T-helper 2 cell treated with Interferon-gamma antibody and Interleukin-4, amounts not matched to agents 5 μg/mL and 100 μg/mL, for 36 hours (primary cell): ENCODE measurements at places on chromosomes 1 and 21.

DNA sequence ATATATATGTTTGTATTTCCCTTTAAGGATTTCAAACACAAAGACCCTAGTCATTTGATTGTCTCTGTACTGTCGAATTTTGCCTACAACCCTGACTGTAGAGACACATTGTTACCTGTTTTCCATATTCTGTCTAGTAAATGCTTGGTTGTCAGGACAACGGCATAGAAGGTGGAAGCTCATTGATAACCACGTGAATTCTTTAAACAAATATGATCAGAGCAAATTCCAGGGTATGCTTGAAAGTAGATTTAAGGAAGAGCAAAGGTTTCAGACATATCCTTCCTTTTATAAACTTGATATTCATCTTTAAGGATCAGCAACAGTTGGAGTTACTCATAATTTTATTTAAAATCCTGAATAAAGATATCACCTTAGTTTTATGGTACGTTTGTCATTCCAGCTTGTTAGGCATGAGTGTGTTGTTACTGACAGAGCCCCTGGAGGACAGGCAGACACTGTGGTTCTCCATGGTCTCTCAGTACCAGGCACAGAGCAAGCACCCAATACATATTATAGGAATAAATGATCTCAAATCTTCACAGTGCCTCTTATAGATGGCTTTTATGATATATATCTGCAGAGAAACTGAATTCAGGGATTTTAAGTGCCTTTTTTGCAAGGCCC, 203.2 kb downstream of the FGGY start:
- no peak for DNase-seq

- DNase-seq, result no peak
These were observed 46.0 kb downstream of the COL24A1 start for GRCh38 chr1:86110451-86111129.

DNA sequence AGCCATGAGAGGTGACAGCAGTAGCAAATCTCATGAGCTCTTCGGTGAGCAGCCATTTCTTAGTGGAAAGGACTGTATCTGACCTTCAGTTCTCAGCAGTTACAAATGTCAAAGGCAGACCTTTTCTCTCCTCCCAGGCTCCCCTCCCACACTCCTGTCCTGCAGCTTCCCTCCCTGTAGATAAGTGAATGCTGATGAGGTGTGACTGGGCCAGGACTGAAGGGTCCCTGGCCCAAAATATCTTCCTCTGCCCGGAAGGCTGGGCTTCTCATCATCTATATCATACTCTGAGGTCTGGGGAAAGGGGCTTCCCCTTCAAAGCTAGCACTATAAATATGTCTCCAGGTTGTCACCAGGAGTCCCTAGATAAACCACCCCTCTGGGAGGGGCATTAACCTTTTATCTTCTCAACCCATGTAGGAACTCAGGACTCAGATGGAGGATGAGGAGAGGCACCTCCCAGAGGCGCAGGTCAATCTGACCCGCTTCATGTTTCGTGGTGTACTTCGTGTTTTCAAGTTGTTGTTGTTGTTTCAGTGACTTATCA, 3.6 kb upstream of the ADAMTSL4 start:
- DNase-seq, result no peak

DNA sequence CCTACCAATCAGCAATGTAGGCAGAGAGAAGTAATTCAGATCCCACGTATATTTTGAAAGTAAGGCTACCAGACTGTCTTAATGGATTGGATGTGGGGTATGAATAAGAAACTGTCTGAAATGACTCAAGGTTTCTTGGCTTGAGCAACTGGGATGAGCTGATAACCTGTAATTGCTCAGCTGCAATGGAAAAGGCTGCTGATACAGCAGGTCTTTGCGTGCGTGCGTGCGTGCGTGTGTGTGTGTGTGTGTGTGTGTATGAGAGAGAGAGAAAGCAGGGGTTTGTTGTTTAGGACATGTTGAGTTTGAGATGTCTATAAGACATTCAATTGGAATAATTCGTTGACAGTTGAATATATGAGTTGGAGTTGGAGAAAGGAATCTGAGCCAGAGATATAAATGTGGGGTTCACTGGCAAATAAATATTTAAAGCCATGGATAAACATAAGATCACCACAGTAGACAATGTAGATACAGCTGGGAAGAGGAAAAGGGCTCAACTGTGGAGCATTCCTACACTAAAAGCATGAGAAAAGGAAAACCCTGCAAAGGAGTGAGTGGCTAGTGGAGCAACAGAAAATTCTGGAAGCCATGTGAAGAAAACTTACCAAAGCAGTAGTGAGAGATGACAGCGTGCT, 72.9 kb downstream of the UCHL5 start:
- DNase-seq, result peak; percentile 60

GRCh38 chr1:113146242-113147072, 73.5 kb downstream of the LRIG2 start:
- peak; percentile 30 for DNase-seq

GRCh38 chr1:209657140-209657879, 5.1 kb upstream of the LAMB3 start:
- no peak for DNase-seq

DNA sequence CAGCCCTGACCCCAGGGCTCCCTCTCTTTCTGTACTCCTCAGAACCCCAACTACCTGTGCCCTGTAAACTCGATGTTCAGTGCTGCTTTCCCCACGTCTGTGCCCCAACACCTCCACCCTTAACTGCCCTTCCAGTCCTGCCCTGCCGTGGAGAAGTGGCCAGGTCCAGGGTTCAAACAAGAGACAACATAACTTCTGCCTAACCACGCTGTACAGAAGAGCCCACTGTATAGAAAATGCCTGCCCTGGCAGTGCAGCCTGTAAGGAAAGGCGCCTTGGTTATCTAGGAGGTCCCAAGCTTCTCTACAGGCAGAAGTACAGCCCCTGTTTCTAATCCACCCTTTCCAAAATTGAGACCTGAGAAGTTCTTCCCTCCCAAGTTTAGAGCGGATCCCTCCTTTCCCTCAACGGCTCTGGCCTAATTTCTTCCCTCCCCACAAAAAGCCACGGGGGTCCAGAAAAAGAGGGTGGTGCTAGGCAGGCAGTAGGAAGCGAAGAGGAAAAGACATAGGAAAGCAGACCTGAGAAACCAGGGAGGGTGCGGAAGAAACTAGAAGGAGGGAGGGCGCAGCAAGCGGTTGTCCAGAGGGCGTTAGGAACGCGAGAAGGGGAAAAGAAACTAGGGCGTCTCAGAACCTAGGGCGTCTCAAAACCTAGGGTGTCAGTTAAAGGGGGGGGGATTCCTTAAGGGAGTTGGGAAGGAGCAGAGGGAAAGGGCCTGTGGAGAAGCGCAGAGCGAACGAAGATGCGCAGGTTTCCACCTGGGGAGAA, 3.2 kb downstream of the DMRTA2 start:
- no peak for DNase-seq

GRCh38 chr1:39957299-39958015, 2.5 kb downstream of the MFSD2A start:
- DNase-seq, result no peak

- DNase-seq, result no peak
These were observed 336.4 kb downstream of the SMYD3 start for GRCh38 chr1:246170574-246171261.

GRCh38 chr1:4091996-4092395, 191.9 kb upstream of the C1orf174 start:
- DNase-seq, result no peak

GRCh38 chr21:35052801-35053200, 3.7 kb upstream of the RUNX1 start:
- no peak for DNase-seq

DNA sequence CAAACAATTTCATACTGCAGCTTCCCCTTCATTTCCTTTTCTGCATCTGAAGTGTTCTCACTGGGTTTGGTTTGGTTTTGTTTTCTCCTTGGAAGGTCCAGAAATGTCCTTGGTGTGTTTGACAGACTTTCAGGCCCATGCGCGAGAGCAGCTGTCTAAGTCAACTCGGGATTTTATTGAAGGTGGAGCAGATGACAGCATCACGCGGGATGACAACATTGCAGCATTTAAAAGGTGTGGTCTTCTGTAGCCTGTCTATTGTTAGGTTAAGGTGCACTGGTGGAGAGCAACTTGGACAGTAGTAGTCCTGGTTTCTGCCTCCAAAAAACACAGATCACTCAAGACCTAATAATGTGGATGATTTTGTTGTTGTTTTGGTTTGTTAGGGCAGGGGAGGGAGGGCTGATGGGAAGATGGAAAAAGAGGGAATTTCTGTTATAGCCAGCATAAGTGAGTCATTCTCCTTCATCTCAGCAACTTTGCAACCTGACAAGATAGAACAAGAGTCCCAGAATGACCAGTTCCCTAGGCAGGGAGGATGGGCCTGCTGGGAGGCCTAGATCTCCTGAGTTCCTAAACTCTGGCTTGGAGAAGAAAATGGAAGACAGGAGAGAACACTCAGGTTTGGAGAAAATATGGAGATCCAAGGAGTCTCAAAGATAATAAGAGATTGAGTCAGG, 12.5 kb downstream of the HAO2 start:
- no peak for DNase-seq

GRCh38 chr1:46437723-46438122, 43.6 kb downstream of the FAAH start:
- DNase-seq, result no peak

- DNase-seq, result no peak
These were observed 90.3 kb downstream of the WLS start for GRCh38 chr1:68142036-68142435.

- peak; percentile 16 for DNase-seq
These were observed 596 bp downstream of the TOR3A start for GRCh38 chr1:179082333-179082998.

DNA sequence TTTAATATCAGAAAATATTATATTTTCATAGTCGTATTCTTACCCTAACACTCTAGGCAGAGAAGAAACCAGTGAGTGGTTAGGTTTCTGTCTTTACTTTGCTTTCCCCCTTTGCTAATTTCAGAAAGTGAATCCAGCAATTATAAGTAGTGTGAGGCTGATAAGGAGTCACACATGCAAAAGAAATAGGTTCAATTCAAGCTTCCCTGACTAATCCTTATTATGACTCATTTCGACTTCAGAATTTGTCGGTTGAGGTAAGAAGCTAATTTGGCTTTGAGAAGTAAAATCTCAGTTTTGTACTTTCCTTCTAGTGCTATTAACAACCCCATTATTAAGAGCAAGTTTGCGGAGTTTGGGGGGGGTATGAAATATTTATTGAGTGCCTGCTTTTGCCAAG, 22.4 kb downstream of the ESRRG start:
- no peak for DNase-seq

DNA sequence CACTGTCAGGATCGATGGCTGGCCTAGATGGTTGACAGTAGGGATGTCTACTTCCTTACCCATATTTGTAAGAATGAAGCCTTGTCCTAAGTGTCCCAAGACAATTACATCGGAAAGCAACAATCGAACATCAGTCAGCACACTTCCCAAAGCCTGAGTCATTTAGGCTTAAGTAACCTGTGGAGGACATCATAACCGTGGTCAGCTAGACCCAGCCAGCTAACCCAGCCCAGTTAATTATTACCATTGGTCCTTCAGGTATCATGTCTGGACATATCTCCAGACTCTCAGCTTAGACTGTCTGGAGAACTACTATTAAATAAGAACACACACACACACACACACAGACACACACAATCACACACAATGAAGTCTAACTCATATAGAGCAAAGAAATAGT, 264.7 kb downstream of the TRABD2B start:
- DNase-seq, result no peak

DNA sequence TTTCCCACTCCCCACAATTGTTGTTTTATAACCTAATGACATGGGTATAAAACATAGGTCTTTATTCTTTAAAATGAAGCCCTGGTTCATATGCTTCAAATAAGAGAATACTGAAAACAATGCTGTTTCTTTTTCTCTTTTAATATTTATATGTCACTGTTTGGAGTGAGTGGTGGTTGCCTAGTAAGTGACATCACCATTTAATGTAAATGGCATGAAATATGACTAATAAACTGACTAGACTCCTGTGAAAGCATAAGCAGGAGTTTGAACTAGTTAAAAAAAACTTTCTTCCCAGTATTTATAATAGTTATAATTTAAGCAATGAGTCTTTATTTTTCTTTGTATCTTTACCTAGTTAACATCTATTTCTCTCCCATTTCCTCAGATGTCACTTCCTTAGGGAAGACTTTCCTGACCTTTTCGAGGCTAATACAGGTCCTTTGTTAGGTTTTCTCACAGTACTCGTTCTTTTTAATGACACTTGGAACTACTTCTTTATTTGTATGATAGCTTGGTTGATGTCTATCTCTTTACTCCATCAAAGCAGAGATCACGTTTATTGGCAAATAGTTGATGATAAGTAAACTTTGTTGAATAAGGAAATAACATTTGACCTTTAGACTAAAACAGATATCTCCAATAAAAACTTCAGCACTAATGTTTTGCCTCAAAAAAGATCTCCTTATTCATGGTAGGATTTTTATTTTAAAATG, 105.4 kb upstream of the PDC start:
- DNase-seq, result no peak

- DNase-seq, result no peak
These were observed 127.4 kb upstream of the TMEM51 start for GRCh38 chr1:15026117-15026489.

DNA sequence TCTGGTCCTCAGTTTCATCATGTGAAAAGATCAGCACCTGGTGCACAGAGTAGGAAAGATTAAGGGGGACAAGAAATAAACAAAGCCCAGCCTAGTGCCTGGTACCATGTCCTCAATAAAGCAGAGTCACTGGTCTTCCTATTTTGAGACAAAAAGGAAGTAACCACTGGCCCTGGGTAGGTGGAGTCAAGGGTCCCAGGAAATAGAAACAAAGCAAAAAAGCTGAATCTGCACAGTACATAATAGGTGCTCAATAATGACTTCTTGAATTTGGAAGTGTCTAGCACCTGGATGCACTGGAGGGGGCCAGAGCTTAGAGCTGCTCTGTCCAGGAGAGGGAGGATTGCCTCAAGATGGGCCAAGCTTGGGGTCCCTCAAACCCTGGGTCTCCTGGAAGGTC, 1.9 kb upstream of the EPHB2 start:
- no peak for DNase-seq

DNA sequence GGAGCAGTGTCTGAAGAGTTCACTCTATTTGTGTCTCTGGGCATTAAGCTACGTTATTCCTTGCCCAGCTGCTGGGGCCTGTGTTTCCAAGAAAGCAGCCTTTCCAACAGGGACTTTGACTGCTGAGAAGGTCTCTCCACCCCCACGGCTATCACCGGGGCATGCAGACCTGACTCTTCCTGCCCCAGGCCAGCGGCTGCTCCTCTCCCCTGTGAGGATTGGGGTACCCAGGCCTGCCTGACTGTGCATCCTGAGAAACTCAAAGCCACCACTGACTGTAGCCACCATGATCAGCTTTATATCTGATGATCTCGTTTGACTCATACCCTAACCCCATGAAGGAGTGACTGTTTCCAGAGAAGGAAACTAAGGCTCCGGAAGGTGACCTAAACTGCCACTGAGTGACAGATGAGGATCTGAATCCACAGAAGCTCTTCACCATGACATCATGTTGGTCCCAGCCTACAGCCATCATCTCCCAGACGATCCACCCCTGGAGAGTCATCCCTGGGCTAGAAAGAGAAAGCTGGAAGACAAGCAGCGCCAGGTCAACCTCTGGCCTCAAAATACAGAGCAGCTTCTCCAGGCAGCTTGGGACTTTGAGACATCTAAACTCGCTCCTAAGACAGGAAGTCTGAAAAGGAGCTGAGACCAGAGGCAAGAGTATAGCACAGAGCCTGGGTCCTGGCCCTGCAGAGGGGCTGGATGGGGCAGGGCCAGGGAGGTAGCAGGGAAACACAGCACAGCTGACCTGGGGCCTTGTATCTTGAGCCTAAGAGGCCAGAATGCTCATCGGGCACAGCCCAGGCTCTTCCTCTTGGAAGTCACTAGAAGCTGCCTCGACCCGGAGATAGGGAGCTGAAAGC, 244.0 kb upstream of the VAMP3 start:
- peak; percentile 68 for DNase-seq

GRCh38 chr1:8598060-8598724, 219.2 kb downstream of the RERE start:
- no peak for DNase-seq

GRCh38 chr1:181202986-181203555, 114.6 kb downstream of the IER5 start:
- DNase-seq, result no peak
